ENCODE measurements at places on chromosomes 11 and 22.
A peak's percentile ranks its signal among the peaks of the same experiment; 100 is the strongest.

GRCh38 chr11:46309814-46310259, 32.4 kb downstream of the CREB3L1 start:
- no peak for DNase-seq

DNA sequence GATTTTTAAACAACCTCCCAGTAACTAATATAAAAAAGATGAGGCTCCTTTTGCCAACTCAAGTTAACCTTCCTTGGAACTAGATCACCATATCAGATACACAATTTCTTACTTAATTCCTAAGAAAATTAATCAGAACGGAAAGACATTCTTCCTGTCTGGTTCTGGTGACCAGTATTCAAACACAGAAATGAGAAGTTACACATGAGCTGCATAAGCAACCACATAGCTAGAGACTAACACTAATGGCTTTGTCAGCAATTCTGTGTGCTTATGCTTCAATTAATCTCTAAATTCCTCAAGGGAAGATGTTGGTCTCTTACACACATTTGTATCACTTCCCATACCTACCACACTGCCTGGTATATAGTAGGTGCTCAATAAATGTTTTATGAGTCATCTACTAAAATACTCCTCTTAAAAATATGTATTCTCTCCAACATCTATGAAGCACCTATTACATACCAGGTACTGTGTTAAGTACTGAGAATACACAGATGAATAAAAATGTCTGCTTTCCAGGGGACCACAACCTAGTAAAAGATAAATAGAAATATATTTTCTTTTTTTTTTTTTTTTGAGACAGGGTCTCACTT, 54.5 kb downstream of the GAB2 start:
- DNase-seq = no peak

DNA sequence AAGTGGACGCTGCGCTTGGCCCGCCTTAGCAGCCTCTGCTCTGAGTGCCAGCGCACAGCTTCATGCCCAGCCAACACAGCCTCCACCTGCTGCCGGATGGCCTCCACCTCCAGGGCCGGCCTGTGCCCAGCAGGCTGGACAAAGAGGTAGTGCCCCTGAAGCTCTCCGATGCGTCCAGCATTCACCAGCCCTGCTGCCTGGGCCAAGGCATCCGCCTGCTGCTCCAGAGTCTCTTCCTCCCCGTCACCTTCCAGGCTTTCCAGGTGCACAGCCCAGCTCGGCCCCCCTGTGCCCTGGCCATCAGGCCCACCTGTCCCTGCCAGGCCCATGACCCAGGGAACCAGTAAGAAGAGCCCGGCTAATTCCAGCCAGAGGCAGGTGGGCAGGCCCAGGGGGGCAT, 2.5 kb downstream of the PCSK7 start:
- DNase-seq = no peak

DNA sequence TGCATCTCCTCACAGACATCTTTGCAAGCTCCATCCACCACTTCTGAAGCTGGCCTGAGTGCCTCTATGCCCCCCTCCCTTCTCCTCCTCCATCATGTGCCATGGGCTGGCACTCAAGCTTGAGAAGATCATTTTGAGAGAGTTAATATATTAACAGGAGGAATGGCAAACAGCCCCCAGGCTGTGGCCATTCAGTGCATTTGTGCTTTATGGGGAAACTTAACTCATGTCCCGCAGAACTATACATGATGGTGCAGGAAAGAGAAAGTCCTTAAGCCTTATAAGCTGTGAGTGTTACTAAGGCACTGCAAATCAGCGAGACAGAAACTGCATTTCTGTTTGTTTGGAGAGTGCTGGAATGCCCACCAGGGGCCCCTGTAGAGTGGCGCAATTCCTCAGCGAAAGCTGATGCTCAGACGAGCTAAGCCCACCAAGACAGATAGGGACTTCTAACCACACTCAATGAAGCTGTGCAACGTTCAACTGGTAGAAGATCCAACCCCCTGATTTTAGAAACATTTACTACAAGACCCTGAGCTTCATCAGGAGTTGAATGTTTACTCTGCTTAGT, 26.8 kb upstream of the PHLDA2 start:
- no peak for DNase-seq

DNA sequence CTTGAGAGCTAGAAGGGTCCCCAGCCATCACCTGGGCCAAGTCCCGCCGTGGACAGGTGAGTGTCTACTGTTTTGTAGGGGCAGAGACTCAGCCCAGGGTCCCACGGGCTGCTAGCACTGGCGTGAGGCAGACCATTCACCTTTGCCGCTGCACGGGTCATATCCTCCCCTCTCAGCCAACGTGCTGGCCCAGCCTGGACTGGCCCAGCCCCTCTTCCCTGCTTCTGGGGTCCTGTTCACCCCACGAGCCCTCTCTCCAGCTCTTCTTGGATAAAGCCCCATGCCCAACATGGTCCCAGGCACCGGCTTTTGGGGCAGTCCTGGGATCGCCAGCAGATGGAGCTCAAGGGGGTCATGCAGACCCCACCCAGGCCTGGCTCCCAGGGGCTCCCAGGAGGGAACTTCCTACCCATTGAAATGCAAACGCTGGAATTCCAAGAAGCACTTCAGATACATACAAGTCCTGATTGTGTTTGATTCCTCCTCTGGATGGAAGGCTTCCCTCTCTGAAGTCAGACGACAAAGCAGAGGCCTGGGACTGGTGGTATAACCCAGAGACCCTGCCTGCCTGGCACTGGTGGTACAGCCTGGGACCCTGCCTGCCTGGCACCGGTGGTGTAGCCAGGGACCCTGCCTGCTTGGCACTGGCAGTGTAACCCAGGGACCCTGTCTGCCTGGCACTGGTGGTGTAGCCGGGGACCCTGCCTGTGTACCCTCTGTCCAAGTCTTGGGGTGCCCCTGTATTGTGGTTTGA, 8.9 kb upstream of the SEPTIN5 start:
- DNase-seq = no peak

GRCh38 chr11:35099278-35100012, 39.5 kb upstream of the CD44 start:
- no peak for DNase-seq

GRCh38 chr11:20876738-20877137, 207.4 kb downstream of the NELL1 start:
- no peak for DNase-seq

GRCh38 chr11:132456751-132457328, 1075.5 kb downstream of the OPCML start:
- DNase-seq = no peak

DNA sequence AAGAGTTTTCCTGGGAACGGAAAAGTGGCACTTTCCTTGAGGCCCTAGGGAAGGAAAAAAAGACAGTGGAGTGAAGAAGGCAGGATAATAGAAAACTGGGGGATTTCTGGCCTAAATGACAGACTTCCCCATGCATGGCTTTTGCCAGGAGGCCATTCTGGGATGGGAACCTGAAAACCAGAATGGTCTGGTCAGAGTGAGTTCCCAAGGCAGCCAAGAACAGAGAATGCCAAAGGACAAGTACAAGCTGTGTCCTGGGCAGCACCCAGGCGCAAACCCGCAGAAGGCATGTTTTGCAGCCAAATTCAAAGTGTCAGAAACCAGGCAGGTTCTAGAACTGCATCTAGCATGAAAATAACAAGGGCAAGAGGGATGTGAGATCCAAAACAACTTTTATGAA, 162.4 kb downstream of the SPON1 start:
- DNase-seq = no peak

DNA sequence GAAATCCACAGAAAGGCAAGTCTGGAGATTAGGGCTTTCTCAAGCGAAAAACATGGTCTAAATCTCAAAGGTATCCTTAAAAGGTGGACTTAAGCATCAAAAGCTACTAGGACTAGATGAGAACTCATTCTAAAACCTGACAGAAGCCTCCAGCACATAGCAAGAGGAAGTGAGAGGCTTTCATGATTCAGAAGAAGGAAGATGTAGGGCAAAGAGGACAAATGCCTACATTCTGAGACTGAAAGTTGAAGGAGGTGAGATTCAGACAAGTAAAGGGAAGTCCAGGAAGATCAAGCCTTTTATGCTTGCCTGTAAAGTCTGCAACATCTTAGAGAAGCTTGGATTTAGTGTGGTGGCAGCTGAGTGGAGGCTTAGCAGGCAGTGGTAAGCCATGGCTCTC, 98.9 kb downstream of the PGR start:
- no peak for DNase-seq

DNA sequence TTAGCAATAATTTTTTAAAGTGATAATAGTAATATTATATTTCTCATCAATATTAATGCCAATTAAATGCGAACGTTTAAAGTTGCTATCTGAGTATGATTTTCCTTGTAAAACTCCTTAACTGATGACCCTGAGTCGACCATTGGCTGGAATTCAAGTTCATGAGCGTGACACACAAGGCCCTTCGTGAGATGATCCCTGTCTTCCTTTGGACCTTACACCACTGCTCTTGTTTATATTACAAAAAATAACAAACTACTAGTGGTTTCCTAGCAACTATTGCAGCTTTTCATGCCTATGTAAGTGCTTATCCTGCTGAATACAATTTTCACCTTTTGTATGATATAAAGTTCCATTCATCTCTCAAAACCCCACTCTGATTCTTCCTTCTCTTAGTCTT, 752.9 kb downstream of the CNTN5 start:
- no peak for DNase-seq

GRCh38 chr11:133790995-133791394, 54.3 kb downstream of the SPATA19 start:
- no peak for DNase-seq

DNA sequence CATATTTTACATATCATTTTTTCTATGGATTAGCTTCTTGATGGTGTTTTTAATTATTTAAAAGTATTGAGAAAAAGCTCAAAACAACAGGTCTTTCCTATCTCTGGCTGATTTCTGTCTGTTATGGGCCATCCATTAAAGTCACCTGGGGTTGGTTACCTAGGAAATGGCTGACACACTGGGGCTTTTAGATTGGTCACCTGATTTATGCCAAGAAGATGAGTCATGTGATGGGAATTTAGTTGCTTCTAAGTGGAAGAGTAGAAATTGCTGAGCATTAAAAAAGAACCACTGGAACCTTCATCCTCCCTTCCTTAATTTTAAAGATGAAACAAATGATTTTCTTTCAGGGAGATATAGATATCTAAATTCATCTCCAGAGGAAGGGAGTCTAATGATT, 48.8 kb upstream of the LARGE1 start:
- no peak for DNase-seq

DNA sequence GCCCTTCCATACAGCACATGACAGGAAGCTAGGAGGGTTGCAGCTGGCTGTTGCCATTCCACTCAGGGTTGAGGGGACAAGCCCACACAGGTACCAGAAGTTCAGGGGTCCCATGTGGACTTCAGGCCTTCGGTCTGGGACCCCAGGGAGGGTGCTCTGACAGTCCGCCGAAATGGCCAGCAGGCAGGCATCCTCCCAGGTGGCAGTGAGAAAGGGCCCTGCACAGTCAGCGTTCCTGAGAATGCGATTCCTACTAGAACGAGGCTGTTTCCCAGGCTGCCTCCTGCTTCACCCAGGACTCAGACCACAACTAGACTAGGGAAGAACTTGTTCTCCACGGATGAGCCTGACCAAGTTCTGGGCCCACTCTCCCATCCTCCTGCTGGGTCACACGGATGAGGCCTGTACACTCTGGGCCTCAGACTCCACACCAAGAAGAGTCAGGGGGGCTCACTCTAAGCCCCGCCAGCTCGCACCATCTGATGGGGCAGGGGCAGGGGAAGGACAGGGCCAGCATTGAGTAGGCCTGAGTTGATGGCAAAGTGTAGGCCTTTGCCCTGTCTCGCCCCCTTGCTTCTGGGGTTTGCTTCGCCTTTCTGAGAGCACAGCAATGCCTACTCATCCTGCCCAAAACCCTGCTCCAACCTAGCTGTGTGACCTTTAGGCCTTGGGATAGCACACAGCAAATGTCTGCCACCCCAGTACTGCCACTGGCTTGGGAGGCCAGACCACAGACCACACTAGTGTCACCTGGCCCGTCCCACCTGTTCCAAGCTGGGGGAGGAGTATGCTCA, 14.0 kb downstream of the KCNQ1OT1 start:
- no peak for DNase-seq

DNA sequence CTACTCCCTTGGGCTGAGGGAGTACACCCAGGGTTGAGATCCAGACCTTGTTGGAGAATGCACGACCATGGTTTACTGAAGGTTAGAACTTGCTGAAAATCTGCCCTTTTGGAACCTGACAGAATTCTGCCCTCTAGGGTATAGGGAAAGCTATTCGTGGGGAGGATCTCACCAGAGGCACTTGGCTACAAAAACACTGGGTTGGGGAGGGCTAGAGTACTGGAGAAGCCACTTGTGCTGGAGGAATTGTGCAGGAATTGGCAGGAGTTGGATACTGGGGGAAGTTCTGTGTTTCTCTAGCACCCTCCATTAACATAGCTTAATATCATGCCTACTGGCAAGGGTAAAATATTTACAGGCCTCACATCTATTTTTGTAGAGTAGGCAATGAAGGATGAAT, 55.8 kb downstream of the PPME1 start:
- DNase-seq = no peak

- DNase-seq = no peak
Measured at GRCh38 chr11:69644962-69645675, 4.2 kb downstream of the CCND1 start.

- no peak for DNase-seq
Measured at GRCh38 chr22:38957046-38957770, at the start of gene APOBEC3A. APOBEC3A (plus strand) TSS chr22:38957609; CDS start chr22:38957692, 83 bp downstream.

DNA sequence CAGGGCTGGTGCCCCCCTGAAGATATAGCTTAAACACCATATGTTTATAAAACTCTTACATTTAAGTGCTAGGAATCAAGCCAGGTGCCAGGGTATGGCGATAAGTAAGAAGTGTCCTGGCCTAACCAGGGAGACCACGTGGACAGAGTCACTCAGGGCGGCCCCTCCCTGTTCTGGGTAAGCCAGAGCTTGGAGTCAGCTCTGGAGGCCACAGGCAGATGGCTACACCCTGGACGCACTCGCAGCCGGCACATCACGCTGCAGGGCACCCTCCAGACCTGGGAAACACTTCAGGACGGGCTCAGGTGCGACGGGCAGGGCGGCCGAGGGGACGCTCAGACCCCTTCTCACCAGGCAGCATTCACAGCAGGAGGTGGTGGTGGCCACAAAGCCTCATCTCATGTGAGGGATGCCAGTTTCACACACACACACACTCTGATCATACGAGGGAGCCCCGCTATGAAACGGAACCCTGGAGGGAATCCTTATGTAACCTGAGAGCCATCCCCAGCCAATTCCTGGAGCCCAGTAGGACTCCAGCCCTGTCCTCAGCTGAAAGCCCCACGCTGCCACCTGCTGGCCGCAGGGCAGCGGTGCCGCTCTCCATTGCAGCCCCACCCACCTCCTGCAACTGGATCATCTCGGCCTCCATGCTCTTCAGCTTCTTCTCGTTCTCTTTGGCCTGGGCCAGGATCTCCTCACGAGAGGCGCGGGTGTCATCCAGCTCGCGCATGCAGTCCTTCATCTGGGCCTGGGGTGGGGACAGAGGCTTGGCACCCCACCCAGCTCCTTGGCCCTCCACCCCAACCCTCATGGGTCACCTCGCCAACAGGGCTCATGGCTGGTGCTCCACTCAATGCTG, 33.4 kb downstream of the APOL1 start:
- peak; percentile 84 for DNase-seq

GRCh38 chr11:66346476-66347424, 679 bp downstream of the B4GAT1 start:
- no peak for DNase-seq

- DNase-seq = no peak
Measured at GRCh38 chr11:91081440-91082043, 858.7 kb upstream of the CHORDC1 start.

GRCh38 chr11:44947114-44947513, 3.6 kb downstream of the TP53I11 start:
- no peak for DNase-seq

GRCh38 chr11:66700337-66700736, 22.6 kb upstream of the RBM4B start:
- no peak for DNase-seq

- DNase-seq = no peak
Measured at GRCh38 chr11:34907934-34908593, 8.1 kb downstream of the APIP start.

- DNase-seq = no peak
Measured at GRCh38 chr11:134765565-134765964, 353.5 kb upstream of the B3GAT1 start.

Measured in activated T-cell treated with anti-CD3 and anti-CD28 coated beads, Interleukin-2, amount 50 U/mL, for 48 hours (primary cell).